C1 segment of cervical spinal cord (tissue), 14 donors: ENCODE measurements at places on chromosomes 1 and 21.

DNA sequence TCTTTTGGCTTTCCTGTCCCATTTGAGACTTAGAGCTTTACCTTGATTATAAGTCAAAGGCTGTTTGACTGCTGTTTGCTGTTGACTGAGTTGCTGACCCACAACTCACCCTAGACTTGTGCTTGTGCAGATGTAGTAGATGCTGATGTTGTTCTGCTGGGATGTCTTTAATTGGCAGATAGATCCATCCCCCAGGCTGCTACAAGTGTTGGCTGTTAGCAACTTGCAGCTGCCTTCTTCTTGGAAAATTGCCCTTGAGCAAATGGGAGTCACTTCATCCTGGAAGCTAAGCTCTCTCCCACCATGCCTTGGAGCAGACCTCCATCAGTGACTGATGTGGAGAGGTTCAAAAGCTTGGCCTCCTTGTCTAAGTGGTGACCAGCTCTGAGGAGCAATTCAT is 139.3 kb upstream of the KIAA0040 start:
- no peak for DNase-seq

- DNase-seq, result no peak
Measured at GRCh38 chr1:23221107-23221506, 3.8 kb upstream of the HTR1D start.

GRCh38 chr1:246417813-246418564 is 89.1 kb downstream of the SMYD3 start:
- DNase-seq, result no peak

DNA sequence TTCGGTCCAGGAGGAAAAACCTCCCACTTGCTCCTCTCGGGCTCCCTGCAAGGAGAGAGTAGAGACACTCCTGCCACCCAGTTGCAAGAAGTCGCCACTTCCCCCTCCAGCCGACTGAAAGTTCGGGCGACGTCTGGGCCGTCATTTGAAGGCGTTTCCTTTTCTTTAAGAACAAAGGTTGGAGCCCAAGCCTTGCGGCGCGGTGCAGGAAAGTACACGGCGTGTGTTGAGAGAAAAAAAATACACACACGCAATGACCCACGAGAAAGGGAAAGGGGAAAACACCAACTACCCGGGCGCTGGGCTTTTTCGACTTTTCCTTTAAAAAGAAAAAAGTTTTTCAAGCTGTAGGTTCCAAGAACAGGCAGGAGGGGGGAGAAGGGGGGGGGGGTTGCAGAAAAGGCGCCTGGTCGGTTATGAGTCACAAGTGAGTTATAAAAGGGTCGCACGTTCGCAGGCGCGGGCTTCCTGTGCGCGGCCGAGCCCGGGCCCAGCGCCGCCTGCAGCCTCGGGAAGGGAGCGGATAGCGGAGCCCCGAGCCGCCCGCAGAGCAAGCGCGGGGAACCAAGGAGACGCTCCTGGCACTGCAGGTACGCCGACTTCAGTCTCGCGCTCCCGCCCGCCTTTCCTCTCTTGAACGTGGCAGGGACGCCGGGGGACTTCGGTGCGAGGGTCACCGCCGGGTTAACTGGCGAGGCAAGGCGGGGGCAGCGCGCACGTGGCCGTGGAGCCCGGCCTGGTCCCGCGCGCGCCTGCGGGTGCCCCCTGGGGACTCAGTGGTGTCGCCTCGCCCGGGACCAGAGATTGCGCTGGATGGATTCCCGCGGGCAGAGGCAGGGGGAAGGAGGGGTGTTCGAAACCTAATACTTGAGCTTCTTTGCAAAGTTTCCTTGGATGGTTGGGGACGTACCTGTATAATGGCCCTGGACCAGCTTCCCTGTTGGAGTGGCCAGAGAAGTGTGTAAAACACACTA is 45.3 kb downstream of the MRPL39 start:
- DNase-seq, result no peak

- DNase-seq, result no peak
Measured at GRCh38 chr1:148307583-148308185, 155.6 kb upstream of the NBPF11 start.

- no peak for DNase-seq
Measured at GRCh38 chr1:240478536-240478935, 133.4 kb downstream of the GREM2 start.

- no peak for DNase-seq
Measured at GRCh38 chr1:85378534-85378933, 86.4 kb downstream of the DDAH1 start.

- no peak for DNase-seq
Measured at GRCh38 chr1:62481681-62482080, 44.8 kb downstream of the USP1 start.

DNA sequence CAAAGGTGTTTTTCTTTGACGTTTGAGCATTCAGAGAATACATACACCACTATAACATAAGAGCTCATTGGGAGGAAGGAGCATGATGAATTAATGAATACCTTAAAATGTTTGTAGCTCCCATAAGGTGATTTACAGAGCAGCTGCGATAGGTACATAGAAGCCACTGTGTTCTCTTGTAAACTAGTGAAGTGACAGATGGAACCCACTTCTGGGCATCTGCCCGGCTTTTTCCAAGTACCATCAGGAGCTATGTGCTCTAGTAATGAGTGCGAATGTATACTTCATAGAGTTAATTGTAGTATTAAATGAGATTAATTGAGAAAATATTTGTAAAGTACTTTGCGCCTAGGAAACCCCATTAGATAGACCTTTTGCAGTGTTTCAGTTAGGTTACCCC is 48.4 kb downstream of the HENMT1 start:
- DNase-seq, result no peak

- DNase-seq, result no peak
Measured at GRCh38 chr1:18747671-18748070, 111.8 kb downstream of the TAS1R2 start.

DNA sequence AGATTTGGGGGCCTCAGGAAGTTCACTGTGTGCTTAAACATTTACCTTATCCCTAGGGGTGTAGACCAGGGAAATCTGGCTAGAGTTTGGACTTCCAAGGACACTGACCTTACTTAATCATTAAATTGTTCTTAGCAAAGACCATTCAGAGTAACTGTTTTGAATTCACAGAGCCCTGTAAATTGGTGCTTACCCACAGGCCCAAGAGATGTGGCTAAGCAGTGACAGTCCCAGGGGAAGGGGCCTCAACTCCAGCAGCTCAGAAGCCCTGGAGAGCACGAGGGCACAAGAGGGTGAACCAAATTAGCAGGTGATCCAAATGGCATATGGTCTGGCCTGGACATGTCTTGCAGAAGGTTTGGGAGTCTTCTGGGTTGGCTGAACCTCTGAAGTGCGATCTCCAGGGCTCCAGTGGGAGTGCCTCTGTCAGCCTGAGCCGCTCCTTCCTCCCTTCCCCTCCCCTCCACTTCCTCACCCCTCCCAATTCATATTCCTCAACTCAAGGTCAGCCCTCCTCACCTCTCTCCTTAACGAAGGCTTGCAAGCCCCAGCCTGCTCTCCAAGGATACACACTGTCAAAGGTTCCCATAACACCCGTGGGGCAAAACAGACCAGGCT is 4.3 kb downstream of the PAQR7 start:
- no peak for DNase-seq

DNA sequence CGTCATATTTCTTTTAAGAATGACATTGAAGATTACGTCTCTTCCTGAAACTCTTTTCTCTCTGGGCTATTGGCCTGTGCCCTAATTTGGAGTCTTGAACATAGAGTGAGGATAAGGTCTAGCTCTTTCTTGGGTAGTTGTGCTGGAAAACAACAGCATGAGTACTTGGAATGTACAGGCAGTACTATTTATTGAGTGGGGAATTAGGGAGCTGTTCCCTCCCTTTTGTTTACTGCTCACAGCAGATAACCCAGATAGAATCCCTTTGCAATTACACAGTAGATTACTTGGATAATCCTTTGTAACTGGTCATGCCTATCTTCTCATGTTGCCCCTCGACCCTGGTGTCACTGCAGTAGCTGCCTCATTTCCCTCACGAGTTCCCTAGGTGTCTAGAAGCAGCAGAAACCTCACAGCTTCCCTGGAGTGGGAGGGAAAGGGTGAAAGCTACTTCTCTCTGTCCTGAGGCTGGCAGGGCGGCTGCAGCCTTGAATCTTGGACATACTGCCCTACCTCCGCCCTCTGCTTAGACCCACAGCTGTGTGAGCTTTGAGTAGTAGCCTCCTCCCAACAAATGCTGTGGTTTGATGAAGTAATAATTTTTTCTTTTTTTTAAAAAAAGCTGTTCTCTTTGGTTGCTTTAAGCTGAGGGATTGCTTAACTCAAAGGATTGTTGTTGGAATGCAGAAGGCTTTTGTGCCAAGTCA is 70.6 kb downstream of the FGGY start:
- no peak for DNase-seq

GRCh38 chr1:236400061-236400603 is 6.0 kb downstream of the EDARADD start:
- no peak for DNase-seq

DNA sequence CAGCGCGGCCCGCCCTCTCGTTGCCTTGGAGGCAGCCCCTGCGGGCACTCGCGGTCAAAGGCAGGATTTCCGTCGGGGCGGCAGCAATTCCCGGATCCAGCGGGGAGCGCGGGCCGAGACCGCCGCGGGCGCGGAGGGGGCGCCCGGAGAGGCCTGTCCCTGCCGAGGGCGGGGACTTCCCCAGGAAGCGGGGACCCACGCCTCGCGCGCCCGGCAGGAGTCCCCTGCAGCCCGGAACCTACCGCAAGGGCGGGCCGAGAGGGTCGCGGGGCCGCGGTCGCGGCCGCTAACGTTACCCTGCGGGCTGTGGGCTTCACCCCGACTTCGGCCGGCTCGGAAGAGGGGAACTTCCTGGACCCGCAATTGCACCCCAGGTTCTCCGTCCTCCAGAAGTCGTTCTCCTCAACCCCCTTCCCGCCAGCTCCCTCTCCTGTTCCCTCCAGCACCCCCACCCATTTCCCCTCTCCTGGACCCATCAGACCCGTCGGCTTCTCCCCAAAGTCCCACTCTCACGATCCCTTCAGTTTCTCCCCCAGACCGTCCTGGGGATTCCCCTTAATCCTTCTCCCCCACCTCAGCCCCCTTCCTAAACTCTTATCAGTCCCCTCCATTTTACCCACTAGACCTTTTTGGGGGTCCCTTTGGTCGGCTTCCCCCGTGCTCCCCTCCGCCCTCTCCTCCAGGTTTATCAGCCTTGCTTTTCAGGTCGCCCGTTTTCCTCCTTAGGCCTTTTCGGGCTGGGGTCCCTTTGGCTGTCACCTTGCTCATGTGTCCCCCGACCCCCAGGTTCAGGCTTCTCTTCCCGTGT is 604 bp downstream of the FGR start:
- no peak for DNase-seq

DNA sequence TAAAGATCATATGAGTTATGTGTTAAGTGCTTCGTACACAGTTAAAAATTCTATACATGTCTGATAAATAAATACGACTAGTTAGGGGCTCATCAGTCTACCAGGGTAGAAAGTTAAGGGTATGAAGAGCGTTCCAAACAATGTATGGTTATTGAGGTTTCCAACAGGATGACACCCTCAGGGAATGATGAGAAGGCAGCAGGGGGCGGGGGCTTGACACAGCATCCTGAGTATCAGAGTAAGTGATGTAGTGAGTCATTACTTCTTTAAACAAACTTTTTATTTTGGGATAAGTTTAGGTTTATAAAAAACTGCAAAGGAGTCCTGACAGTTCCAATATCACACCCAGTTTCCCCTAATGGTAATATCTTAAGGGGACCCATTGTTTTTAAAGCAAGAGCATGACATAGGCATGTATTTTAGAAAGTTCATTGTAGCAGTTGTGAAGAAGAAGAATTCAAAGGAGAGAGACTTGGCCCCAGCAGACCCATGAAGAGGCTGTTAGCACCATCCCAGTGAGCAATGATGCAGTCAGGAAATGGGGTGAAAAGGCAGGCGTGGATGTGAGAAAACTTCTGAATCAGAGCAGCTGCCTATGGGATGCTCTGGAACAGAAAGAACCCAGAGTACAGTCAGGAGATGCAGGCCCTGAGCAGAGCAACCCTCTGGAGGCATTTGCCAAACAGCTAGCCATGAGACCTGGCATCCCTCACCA is 15.0 kb upstream of the PSMB2 start:
- DNase-seq, result no peak

DNA sequence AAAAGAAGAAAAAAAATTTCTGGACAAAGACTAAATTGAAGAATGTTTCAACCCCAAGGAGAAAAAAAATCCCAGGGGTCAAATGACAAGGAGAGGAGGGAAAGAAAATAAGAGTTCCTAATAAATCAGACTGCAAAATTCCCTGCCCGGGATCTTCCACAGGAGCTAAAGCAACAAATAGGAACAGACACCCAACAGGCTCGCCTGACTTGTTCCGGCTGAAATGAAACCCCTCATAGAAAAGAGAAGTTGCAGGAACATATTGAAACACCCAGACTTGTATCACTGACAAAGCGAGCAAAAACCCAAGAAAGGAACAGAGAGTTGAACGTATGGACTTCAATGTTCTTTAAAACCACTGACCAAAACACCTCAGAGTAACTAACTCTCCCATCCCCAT is 123.0 kb downstream of the TIAM1 start:
- peak; percentile 21 for DNase-seq

- DNase-seq, result no peak
Measured at GRCh38 chr1:100350787-100351094, 1.6 kb upstream of the CDC14A start.

- no peak for DNase-seq
Measured at GRCh38 chr21:45154511-45155508, 80.4 kb downstream of the ADARB1 start.

- no peak for DNase-seq
Measured at GRCh38 chr1:111878649-111879048, 110.8 kb downstream of the KCND3 start.

DNA sequence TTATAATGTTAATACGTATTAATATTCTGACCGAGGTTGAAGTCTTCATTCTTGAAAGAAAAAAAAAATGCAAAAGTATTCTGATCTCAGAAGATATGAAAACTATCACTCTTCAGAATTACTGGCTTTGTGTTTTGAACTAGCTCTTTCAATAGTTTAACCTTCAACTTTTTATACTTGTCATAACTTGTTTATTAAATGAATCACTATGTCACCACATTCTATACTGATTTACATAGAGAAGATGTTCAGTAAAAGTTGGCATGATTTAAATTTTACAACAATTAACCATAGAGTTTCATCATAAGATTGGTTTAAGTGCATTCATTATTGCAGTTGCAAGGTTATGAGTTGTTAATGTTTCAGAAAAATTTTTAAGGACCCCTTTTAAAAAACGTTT is 57.3 kb downstream of the HS2ST1 start:
- no peak for DNase-seq

DNA sequence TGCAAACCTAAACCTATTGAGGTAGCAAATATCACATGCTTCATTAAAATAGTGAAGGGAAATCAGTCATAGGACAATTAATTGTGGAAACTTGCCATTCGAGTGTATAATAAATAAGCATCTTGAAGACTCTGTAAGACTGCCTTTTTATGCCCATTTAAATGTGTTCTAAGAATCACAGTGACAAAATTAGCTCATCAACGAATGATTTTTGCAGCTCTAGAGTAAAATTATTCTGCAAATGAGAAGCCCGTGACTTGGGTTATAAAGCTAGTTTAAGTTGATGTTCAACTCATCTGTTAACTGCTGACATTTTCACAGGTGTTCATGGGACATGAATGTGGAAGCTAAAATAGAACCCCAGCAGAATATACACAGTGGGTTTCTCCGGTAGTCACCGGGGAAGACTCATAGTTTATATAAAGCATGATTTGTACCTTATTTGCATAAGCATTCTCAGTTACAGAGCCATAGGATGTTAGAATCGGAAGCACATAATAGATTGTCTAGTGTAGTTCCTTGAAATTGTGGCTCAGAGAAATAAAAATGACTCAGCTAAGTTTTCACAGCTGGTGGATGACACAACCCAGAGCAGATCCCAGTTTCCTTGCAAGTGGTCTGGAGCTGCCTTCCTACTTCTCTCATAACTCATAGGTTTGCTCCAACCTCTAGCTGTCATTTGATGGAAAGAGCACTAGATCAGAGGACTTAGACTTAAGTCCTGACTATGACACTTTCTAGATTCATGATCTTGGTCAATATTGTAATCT is 107.3 kb downstream of the UCHL5 start:
- no peak for DNase-seq
